Inflammatory macrophage treated with lipopolysaccharide for 4 hours (primary cell): ENCODE measurements at places on chromosomes 2 and 18.
A peak's percentile ranks its signal among the peaks of the same experiment; 100 is the strongest.

DNA sequence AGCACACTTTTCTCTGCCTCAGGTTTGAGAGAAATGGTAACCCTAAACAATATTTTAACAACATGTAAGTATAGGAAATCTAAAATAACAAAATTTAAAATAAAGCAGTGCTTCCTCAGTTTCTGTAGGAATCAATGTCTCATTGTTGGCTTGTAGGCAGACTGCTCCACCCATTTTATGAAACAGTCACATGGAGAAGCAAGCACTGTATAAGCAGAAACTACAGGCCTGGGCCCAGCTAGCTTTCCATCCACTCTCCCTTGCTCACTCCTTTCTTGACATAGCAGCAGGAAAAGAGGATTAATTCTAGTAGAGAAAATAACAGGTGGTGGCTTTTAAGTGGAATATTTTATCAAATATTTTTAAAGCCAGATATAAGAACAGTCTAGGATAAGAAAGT, 97.2 kb downstream of the PLEKHM3 start:
- DNase-seq: peak; percentile 36

DNA sequence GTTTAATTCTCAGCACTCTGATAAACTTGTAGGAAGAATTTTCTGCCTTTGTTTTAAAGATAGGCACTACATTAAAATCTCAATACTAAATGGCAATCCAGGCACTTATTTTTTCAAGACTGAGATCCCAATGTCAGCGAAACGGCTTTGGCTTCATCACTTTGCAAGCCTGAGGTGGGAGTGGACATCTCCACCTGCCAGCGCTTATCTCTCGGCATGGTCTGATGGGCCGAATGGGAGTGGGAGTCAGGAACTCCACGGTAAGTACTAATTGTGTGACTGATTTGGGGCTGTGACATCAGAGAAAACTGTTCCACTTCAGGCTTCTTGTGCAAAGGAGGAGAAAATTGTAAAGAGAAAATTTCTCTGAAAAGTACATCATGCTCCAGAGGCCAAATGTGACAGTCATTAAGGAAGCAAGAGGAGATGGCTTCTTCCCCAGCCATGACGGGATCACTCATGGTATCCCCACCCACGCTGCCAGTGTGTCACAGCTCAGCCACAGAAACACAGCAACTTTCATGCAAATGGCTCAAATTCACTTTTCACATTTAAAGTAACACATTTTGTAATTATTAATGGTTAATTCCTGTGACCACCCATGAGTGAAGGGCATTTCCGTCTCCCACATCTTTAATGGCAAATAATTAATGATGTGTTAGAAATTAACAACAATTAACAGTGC, 385.5 kb upstream of the HNRNPA3 start:
- no peak for DNase-seq

- DNase-seq: peak; percentile 90
Observed at GRCh38 chr2:55112229-55113031, 62.2 kb upstream of the RTN4 start.

- DNase-seq: no peak
Observed at GRCh38 chr2:108586116-108586515, 51.8 kb downstream of the LIMS1 start.

DNA sequence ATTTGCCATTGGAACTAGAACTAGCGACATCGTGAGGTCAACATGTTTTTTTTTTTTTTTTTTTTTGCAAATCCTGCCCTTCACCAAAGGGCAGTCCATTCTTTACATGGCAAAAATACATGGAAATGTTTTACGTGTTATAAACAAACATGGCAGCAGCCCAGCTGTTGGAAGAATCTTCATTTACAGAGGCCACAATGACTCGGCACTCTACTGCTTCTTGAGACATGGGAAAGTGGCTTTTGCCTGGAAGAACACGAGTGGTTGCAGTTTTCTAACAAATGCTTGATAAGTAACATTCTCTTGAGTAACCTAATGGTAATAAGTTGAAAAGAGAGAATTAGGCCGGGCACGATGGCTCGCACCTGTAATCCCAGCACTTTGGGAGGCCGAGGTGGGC, 22.8 kb upstream of the POLR1B start:
- no peak for DNase-seq

DNA sequence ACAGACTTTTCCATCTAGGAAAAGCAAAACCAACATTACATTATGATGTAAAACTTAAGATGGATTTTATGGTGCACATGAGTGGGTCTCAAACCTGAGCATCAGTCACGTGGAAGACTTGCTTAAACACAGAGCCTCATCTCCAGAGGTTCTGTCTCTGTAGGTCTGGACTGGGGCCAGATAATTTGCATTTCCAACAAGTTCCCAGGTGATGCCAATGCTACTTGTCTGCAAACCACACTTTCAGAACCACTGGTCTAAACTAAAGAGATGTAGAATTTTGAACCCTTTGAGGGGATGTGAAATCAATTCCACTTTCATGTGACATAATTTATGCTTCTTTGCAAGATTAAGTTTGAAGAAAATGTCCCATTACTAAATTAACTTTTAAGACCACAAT, 522.8 kb downstream of the MBD2 start:
- DNase-seq: no peak

DNA sequence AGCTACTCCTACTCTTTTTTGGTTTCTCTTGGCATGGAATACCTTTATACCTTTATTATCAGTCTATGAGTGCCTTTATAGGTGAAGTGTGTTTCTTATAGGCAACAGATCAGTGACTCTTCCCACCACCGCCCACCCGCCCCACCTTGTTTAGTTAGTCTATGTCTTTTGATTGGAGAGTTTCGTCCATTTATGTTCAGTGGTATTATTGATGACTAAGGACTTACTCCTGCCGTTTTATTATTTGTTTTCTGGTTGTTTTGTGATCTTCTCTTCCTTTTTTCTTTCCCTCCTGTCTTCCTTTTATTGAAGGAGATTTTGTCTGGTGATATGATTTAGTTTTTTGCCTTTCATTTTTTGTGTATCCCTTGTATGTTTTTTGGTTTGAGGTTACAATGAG, 179.5 kb downstream of the GULP1 start:
- DNase-seq: no peak

DNA sequence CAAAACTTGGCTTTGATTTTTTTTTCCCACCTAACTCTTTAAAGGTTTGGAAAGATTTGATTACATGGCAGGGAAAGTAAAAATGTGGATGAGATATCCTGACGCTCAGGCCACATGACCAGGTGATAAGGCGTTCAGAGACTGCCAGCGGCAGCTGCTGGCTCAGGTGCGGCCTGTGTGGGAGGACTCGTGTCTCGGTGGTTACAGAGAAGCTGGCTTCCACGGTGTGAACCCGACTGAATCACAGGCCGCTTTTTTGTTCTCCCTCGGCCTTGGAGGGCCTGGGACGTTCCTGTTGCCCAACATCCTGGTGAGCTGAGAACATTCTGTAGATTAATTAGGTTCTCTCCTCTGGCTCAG, 124.2 kb upstream of the ZNF516 start:
- peak; percentile 31 for DNase-seq

DNA sequence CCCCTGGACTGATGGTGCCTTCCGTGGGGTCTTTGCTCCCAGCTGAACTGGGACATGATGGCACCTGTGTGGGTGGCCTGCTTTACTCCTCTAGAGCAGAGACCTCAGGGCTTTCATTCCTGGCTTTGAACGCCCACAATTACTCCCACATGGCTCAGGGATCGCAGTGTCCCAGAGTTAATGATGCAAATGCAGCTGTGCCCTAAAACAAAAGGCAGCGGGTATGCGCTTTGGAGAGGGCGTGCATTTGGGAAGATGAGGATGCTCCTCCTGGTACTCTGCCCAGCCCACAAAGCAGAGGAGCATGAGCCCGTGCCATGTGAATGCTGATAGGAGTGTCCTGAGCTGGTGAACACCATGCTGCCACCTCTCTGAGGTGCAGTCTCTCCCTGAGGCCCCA, 173.4 kb downstream of the FHOD3 start:
- DNase-seq: no peak

- DNase-seq: no peak
Observed at GRCh38 chr2:64233376-64233922, 89.2 kb upstream of the PELI1 start.

GRCh38 chr2:217889656-217890055, 113.1 kb downstream of the TNS1 start:
- no peak for DNase-seq

DNA sequence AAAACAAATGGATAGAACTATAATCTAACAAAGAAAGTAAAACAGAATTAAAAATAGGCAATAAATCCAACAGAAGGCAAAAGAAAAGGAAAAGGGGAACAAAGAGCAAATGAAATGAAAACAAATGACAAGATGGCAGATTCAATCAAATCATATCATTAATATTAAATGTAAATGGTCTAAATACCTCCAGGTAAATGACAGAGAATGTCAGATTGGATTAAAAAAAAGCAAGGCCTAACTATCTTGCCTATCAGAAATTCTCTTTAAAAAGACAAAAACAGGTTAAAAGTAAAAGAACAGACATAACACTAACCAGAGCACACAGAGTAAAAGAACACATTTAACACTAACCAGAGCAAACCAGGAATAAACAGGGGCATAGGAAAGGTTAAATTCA, 63.1 kb upstream of the TMEM247 start:
- DNase-seq: no peak

- no peak for DNase-seq
Observed at GRCh38 chr2:1627628-1628381, 116.5 kb downstream of the PXDN start.

GRCh38 chr2:9885036-9885684, 41.9 kb downstream of the TAF1B start:
- no peak for DNase-seq

GRCh38 chr18:65567372-65567771, 183.4 kb upstream of the CDH7 start:
- DNase-seq: no peak

DNA sequence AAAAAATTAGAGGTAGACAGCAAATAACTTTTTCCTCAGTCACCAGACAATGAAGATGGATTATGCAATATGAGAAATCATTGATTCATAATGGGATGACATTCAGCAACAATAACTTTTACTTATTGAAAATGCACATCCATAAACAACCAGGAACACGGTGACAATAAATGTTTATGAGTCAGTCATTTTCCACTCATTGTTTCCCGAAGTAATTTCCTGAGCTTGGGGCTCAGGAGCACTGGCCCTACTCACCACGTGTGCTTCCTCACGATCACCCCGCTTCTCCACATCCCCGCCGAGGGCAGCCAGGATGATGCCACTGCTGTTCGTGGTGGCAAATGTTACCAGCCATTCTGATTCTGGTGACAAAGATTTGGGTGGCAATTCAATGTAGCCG, 156.3 kb downstream of the LAMA1 start:
- no peak for DNase-seq

- peak; percentile 32 for DNase-seq
Observed at GRCh38 chr18:50218432-50219197, 23.7 kb upstream of the MYO5B start.

DNA sequence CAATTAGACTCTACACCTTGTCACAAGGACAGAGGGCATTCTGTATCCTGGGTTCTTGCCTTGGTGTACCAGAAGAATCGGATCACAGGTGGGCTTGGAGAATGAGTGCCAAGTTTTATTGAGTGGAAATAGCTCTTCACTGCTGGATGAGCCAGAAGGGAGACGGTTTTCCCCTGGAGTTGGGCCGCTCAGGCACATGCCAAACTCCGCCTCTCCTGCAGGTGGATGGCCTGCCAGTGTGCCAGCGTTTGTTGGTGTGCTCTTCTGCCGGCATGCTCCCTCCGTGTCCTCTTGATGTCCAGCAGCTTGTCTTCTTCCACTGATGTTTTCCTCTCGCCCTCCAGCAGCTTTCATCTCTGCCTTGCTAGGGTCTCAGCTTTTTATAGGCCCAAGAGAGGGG, 115.5 kb upstream of the RAB27B start:
- no peak for DNase-seq

- DNase-seq: no peak
Observed at GRCh38 chr2:188984680-188985079, 10.5 kb downstream of the COL3A1 start.

DNA sequence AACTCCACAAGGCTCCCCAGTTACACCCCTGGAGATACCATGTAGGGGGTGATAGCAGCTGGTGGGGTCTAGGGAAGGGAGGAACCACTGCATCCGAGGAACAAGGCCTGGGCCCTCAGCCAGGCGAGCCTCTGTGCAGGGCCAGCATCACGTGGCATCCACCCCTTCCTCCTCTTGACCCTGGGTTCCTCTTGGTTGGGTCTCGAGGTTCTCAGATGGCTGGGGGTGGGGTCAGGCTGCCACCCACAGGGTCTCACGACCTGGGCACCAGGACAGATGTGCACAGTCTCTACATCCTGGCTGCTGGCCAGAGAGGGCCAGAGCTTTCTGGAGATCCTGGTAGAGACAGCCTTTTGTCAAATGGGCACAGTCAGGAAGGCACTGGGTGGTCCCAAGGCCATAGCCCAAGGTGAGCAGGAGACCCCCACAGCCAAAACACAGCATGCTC, 10.4 kb downstream of the HS6ST1 start:
- no peak for DNase-seq

- peak; percentile 83 for DNase-seq
Observed at GRCh38 chr18:12839526-12840196, 44.4 kb downstream of the PTPN2 start.

DNA sequence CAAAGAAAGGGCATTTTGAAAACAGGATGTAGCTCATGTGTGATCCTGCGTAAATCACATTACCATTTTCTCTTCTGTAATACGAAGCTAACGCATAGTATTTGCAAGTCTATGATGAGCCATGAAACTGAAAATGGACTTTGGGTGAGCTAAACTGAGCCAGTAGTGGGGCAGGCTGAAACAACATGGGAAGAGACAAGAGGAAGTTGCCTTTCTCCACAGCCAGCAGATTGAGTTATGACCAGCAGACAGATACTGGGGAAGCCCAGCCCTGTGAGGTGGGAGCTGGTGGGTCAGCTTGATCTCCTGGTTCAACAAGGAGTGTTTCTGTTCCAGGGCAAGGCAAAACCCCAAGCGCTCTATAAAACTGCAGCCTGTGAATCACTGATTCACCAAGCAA, 11.8 kb downstream of the CYRIA start:
- peak; percentile 99 for DNase-seq

DNA sequence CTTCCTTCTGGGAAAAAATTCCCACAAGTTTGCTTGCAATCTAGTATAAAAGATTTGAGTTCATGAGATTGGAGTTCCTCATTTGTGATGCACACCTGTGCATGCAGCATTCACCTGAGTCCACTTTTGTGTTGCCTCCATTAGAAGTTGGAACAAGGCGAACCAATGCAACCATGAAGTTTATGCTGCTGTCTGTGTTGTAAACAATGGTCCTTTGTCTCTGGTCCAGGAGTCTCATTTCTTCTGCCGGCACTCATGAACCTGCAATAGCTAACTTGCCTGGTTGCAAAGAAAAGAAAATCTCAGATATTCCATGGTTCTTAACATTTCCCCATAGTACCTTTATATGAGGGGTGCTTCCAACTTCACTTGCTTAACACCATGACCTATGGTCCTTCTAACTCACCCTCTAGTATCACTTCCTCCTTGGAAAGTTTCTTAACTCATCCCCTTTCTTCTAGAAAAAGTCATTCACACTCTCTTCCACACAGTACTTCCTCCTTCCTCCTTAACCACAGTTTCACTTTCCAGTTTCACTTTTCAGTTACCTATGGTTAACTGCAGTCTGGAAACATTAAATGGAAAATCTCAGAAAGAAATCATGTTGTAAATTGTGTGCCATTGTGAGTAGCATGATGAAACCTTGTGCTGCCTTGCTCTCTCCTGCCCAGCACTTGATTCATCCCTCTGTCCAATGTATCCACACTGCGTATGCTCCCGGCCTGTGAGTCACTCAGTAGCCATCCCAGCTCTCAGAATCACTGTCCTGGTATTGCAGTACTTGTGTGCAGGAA, 128.8 kb upstream of the TRIB2 start:
- peak; percentile 98 for DNase-seq

- DNase-seq: no peak
Observed at GRCh38 chr2:199874209-199874608, 23.2 kb upstream of the FTCDNL1 start.

- DNase-seq: no peak
Observed at GRCh38 chr2:136125236-136125635, 7.3 kb upstream of the CXCR4 start.
